Nephron progenitor cell (in vitro differentiated cells): ENCODE measurements at places on chromosomes 1 and 21.

DNA sequence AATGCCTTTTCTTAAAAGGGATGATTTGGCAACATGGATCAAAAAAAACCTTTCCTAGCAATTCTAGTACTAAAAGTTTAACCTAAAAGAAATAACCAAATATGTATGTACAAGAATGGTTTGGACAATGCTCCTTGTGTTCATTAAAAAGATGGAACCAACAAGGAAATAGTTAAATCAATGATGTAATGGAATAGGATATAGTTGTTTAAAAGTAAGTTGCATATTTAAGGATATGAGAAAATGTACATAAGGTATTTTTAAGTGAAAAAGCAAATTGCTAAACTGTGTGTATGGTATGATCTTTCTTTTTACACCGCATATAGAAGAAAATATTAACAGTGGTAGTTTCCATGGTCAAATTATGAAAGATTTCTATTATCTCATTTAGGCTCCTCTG is 12.1 kb downstream of the SLC30A10 start:
- no peak for DNase-seq

DNA sequence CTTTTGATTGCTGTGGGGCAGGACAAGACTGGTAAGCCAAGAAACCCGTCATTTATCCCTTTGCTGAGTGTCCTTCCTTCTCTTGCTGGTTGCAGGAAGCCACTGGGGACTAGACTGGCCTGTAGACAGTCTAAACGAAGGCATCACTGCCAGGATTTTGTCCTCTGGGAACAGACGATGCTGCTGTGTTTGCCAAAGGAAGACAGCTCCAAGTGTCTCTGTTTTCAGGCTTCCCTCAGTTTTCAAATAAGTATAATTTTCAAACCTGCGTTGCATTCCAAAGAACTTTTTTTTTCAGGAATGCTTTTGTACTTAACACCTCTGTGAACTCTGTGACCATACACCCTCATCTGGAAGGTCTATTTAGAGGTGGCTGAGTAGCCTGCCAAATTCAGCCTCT is 269.4 kb downstream of the HLX start:
- DNase-seq: no peak

- peak; percentile 71 for DNase-seq
Observed at GRCh38 chr1:246681900-246682895, 42.0 kb upstream of the SCCPDH start.

- DNase-seq: no peak
Observed at GRCh38 chr1:231757101-231757404, 130.5 kb downstream of the DISC1 start.
